ENCODE measurements at places on chromosomes 6 and 20. TPM values are rescaled to one million over a fixed set of nuclear protein-coding genes. Genes with fewer than 3 reads are reported as not detected.

GRCh38 chr6:166194914-166195859 is 27.5 kb upstream of the TBXT start:
- DNase-seq: no peak
- no peaks in the 10 kb centered on the region for H3K36me3 ChIP-seq
- H3K4me3 ChIP-seq: no peak overlapping the region
- H3K27ac ChIP-seq: no peak overlapping the region

DNA sequence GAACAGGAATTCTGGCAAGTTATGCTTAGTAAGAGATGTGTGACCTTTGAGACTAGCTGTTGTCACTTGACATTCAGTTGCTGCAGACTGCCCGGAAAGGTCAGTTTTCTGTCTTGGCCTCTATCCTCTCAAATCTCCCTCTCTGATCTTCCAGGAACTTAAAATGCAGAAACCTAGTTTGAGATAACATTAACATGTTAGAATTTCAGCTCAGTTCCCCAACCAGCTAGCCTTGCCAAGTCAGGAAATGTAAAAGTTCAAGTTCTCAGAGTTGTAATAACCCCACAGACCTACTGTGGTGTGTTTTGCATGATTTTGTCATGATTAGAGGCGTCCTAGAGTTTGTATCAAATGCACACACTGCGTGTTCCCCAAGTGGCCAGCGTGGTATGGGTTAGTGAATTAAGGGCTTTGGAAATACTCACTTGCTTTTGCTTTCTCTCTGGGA is 46.6 kb downstream of the DUSP22 start:
- H3K27me3 ChIP-seq: no peaks in the 10 kb centered on the region
- peak overlapping the region; percentile 91 for H3K4me3 ChIP-seq
- peaks cover 63% of the 10 kb centered on the region for H3K4me1 ChIP-seq
- peaks cover 8% of the 10 kb centered on the region for H3K36me3 ChIP-seq
- H3K27ac ChIP-seq: peak overlapping the region; percentile 98

DNA sequence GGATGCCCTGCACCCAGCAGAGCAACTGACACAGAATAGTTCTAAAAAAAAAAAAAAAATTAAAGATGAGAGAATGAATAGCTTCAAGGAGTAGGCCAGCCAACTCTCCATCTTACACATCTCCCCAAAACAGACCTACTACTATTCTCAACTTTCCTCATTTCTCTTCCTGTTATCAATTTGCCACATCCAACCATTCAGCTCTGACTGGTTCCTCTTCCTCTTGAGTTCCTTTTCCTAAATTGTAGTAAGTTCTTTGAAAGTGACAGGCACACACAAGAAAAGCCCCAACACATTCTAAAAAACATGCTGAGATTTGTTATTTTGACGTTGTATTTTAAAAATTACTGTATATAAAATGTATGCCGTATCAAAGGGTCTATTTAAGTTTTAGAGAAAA is 117.2 kb downstream of the PDSS2 start:
- H3K27me3 ChIP-seq: no peaks in the 10 kb centered on the region
- DNase-seq: no peak
- no peak overlapping the region for H3K4me3 ChIP-seq
- H3K4me1 ChIP-seq: peaks cover 4% of the 10 kb centered on the region
- H3K27ac ChIP-seq: no peak overlapping the region

Gene HLA-DQA2
- total RNA-seq: not detected

Gene HLA-C
- total RNA-seq: 1,360 TPM

Gene HSPA12B
- total RNA-seq: not detected

Gene PPP1R18
- total RNA-seq: 245 TPM

GRCh38 chr6:3252369-3252768 is 6.4 kb upstream of the PSMG4 start:
- H3K4me1 ChIP-seq: peaks cover 15% of the 10 kb centered on the region
- peak overlapping the region; percentile 28 for H3K27ac ChIP-seq
- H3K4me3 ChIP-seq: no peak overlapping the region
- DNase-seq: no peak

GRCh38 chr20:13784271-13784892 is 337 bp downstream of the ESF1 start:
- H3K27me3 ChIP-seq: no peaks in the 10 kb centered on the region
- H3K4me3 ChIP-seq: peak overlapping the region; percentile 97
- peaks cover 28% of the 10 kb centered on the region for H3K36me3 ChIP-seq

Gene SLPI
- total RNA-seq: not detected

DNA sequence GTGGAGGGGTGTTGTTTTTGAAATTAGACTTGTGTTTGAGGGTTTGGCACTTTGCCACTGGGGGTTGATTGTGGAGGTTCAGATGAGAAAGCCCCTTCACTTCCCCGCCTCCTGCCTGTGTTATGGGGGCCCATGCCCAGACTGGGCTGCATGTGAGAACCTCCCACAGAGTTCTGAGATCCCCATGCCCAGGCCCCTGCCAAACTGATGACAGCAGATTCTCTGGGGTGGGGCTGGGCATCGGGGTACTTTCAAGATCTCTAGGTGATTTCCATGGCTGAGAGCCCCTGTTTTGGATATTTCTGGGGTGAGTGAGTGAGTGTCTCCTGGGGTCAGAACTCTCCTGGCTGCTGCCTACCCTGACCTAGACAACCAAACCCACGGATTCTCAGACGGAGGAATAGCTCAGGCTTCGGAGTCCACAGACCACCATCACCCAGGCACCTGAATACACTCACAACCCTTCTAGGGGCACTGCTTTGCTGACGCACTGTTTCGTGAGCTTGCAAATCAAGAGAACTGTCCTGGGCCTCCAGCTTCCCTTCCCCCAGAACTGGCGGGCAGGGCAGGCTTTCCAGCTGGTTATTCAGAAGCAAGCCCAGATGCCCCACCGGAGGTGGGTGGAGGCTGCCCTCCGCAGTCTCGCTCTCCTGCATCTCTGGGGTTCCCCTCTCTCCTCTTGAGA is 6.3 kb downstream of the BCAS1 start:
- peak overlapping the region; percentile 71 for H3K27ac ChIP-seq
- peak overlapping the region; percentile 63 for H3K4me3 ChIP-seq
- H3K4me1 ChIP-seq: peaks cover 22% of the 10 kb centered on the region
- peak; percentile 43 for DNase-seq

- no peak for DNase-seq
- H3K4me3 ChIP-seq: no peak overlapping the region
- H3K27me3 ChIP-seq: peaks cover 38% of the 10 kb centered on the region
- no peaks in the 10 kb centered on the region for H3K36me3 ChIP-seq
Measured at GRCh38 chr20:60085551-60086132, 127.4 kb downstream of the CDH26 start.

GRCh38 chr6:62746161-62746560 is 460.1 kb upstream of the KHDRBS2 start:
- H3K4me3 ChIP-seq: no peak overlapping the region
- H3K4me1 ChIP-seq: no peaks in the 10 kb centered on the region
- H3K27ac ChIP-seq: no peak overlapping the region
- H3K27me3 ChIP-seq: no peaks in the 10 kb centered on the region
- no peaks in the 10 kb centered on the region for H3K36me3 ChIP-seq
- DNase-seq: no peak

GRCh38 chr6:25192590-25193459 is 86.3 kb upstream of the CARMIL1 start:
- H3K4me3 ChIP-seq: no peak overlapping the region
- H3K36me3 ChIP-seq: no peaks in the 10 kb centered on the region
- no peaks in the 10 kb centered on the region for H3K4me1 ChIP-seq
- H3K27me3 ChIP-seq: peaks cover 28% of the 10 kb centered on the region
- H3K27ac ChIP-seq: no peak overlapping the region

DNA sequence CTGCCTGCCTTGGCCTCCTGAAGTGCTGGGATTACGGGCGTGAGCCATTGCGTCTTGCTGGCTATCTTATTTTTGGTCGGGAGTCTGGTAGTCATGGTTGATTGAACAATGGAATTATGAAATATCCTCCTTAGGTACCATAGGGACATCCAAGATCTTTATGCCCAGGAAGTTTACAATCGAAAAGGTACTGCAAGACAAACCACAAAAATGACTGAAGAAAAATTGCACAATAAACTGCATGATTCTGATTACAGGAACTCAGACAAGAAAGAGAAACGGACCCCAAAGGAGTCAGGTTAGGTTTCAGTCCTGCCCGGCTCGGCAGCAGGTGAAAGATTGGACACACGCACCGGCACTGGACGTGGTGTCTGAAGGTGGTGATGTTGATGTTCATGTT is 5.3 kb downstream of the SLC26A8 start:
- H3K4me1 ChIP-seq: peaks cover 4% of the 10 kb centered on the region
- DNase-seq: no peak
- H3K36me3 ChIP-seq: no peaks in the 10 kb centered on the region
- H3K27me3 ChIP-seq: peaks cover 25% of the 10 kb centered on the region
- no peak overlapping the region for H3K4me3 ChIP-seq

Gene DSP
- 0.11 TPM for total RNA-seq

- H3K27me3 ChIP-seq: no peaks in the 10 kb centered on the region
- H3K27ac ChIP-seq: no peak overlapping the region
- no peak overlapping the region for H3K4me3 ChIP-seq
- H3K36me3 ChIP-seq: no peaks in the 10 kb centered on the region
- H3K4me1 ChIP-seq: no peaks in the 10 kb centered on the region
Measured at GRCh38 chr6:162942866-162943265, 215.1 kb downstream of the PACRG start.

GRCh38 chr6:90495216-90495817 is 91.6 kb downstream of the MAP3K7 start:
- peaks cover 9% of the 10 kb centered on the region for H3K4me1 ChIP-seq
- peaks cover 2% of the 10 kb centered on the region for H3K36me3 ChIP-seq
- no peak overlapping the region for H3K4me3 ChIP-seq
- DNase-seq: no peak

- H3K4me3 ChIP-seq: no peak overlapping the region
- peaks cover 2% of the 10 kb centered on the region for H3K36me3 ChIP-seq
- H3K27ac ChIP-seq: no peak overlapping the region
Measured at GRCh38 chr20:3137492-3137891, 22.2 kb downstream of the FASTKD5 start.
